ENCODE measurements at places on chromosomes 5 and 9.

- no peak for DNase-seq
Observed at GRCh38 chr5:15290953-15291352, 209.0 kb upstream of the FBXL7 start.

DNA sequence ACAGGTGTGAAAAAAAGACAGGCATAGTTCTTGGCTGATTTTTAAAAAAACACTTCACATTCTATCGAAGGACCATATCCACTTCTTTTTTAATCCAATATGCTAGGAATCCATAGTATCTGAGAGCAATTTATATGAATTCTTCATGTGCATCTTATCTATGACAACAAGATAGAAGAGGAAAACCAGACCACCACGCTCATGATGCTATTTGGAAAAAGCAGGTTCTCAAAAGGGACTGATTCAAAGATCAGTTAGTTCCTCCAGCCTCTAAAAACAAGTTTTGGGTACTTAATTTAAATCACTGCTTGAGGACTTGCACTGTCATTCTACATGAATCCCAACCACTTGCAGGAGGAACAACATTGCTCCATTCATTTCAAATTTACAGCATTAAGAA, 6.3 kb downstream of the MEF2C start:
- DNase-seq, result no peak

DNA sequence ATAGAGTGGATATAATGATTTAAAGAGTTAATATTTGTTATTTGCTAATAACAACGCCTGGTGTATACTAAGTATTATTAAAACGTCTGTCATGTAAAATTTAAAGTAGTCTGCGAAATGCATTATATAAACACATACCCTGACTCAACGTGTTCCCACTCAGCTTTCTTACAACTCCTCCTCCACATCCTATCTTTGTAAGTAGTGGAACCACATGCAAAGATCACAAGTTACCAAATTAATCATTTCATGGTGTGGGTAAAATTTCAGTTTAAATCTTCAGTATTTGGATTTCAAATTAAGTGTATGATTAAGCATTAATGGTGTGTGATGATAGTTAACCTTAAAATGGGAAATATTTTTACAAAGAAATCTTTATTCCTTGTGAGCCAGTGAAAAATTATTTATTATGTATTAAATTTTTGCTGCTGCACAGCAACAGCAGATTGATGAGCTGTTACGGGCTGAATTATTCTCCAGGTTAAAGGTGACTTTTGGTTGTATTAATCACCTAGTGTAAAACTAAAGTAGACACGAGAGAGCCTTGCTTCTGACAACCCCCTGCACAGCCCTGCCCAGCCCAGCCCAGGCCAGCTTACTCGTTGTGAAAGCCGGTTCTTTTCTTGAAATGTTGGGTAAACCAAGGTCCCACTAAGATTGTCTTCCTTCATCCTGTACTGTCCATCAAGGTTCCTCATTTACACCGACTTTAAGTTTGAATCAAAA, 373.5 kb downstream of the DTWD2 start:
- no peak for DNase-seq

- no peak for DNase-seq
Observed at GRCh38 chr5:16808021-16808420, 128.1 kb downstream of the MYO10 start.

GRCh38 chr9:134217431-134218210, 53.3 kb upstream of the RNU6ATAC start:
- no peak for DNase-seq

DNA sequence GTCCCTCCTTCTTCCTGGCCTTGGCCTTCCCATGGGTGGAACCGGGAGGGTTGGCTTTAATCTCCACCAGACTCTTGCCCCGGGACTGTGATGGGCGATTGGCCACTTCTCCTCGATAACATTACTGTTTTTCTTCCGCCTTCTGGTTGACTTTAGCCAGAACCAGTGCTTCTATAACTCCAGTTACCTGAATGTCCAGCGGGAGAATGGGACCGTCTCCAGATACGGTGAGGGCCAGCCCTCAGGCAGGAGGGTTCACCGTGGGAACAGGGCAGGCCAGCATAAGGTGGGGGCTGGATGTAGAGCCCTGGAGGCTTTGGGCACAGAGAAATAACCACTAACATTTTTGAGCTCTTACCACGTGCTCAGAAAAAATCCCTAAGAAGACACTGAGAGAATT, 967 bp downstream of the ORM2 start:
- no peak for DNase-seq

DNA sequence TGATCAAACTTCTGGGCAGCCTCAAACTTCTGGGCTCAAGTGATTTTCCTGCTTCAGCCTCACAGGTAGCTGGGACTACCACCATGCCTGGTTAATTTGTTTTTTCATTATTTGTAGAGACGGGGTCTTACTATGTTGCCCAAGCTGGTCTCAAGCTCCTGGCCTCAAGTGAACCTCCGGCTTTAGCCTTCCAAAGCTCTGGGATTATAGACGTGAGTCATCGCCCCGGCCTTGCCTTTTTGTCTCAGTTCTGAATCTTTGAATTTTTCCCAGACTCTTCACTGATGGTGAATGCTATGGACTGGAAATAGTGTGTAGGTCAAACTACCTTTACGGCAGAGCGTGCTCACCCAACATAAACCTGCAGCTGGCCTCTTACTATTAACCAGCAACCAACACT, 32.3 kb upstream of the EGFLAM start:
- no peak for DNase-seq

GRCh38 chr9:35958104-35958837, at the start of gene OR2S2:
Gene OR2S2 (minus strand): TSS chr9:35958154. CDS start chr9:35958098, 56 bp downstream.
- no peak for DNase-seq

GRCh38 chr9:15401266-15401665, 21.4 kb upstream of the SNAPC3 start:
- no peak for DNase-seq

GRCh38 chr9:135520916-135521607, at the start of gene LCN1:
Gene LCN1 (plus strand): TSS chr9:135521440. CDS start chr9:135521498, 58 bp downstream.
- DNase-seq, result no peak

DNA sequence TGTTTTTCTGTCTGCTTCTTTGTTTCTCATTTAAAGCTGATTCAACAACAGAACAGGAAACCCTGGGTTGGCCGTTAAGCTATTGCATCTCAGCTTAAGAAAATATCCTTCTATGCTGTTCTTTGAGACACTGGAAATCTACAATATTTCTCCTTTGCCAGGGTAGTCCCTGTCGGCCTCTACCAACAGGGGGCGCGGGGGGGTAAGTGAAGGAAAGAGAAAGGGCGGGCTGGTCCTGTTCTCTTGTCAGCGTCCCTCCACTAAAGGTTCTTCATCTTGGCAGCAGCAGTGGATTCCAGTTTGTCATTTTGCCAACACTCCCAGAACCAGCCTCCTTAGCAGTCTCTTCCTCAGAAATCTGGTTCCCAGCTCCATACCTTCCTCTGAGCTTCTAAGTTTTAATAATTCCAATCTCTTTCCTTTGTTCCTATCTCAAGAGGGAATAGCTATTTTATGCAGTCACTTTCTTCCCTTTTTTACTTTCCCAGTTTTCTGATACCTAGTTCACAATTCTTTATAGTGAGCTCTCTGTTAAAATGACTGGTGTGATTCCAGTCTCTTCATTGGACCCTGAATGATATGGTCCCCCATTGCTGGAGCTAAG, 222.3 kb downstream of the GLIS3 start:
- DNase-seq, result peak; percentile 17
